ENCODE measurements at places on chromosomes 7 and 10. TPM values are rescaled to one million over a fixed set of nuclear protein-coding genes. Genes with fewer than 3 reads are reported as not detected.
A peak's percentile ranks its signal among the peaks of the same experiment; 100 is the strongest.

DNA sequence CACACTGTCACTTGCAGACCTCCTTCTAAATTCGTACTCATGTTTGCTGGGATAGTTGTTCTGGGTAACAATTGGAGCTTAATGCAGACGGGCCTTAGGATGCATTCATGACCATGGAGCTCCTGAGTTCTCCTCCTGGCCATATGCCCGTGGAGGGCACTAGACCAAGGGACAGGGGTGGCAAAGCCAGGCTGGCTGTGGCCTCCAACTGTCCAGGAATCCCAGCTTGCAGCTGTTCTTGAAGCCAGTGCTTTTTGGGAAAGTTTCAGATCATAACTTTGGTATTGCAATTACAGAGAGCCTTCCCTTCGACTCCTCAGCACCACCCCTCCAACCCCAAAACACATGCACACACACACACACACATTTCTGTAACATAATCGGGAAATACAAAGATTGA is 30.6 kb downstream of the ANTXRL start:
- DNase-seq = peak; percentile 21

- no peak for DNase-seq
These were observed 275.5 kb downstream of the ELFN1 start for GRCh38 chr7:1945558-1945957.

DNA sequence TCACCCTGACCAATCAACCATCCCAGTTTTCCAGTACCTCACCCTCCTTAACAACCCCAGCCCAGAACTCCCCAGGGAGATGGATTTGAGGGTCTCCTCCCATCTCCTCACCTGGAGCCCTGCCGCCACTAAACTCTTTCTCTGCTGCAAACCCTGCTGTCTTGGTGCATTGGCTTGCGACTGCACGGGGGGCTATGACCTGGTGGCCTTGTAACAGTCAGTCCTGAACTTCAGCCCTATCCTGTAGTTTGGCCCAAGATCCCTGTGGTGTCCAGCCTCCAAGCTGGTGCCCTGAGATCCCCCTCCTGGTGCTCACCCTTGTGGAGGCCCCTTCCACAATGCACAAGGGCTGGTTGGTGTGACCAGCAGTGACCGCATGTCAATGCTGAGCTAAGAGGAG is 91.9 kb downstream of the PAXIP1 start:
- DNase-seq = no peak

DNA sequence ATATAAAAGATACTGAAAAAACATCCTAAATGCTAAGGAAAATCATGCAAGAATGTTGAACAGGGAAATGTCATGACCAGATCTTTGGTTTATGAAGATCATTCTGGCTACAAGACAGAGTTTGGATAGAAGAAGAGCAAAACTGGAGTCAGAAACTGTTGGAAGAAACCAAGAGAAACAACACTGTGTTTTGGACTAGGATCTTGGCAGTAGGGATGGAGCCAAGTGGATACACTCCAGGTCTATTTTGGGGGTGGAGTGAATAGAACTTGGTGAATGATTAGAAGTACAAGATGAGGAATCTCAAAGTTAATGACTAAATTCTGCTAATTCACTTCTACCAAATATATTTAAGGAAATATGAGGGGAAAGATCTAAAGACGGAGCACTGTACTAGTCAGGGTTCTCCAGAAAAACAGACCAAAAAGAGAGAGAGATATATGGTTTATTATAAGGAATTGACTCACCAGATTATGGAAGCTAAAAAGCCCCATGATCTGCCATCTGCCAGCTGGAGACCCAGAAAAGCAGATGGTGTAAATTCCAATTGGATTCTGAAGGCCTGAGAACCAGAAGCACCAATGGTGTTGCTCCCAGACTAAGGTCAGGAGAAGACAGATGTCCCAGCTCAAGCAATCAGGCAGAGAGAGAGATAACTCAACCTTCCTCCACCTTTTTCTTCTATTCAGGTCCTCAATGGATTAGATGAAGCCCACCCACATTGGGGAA is 254.9 kb downstream of the TRIL start:
- no peak for DNase-seq

DNA sequence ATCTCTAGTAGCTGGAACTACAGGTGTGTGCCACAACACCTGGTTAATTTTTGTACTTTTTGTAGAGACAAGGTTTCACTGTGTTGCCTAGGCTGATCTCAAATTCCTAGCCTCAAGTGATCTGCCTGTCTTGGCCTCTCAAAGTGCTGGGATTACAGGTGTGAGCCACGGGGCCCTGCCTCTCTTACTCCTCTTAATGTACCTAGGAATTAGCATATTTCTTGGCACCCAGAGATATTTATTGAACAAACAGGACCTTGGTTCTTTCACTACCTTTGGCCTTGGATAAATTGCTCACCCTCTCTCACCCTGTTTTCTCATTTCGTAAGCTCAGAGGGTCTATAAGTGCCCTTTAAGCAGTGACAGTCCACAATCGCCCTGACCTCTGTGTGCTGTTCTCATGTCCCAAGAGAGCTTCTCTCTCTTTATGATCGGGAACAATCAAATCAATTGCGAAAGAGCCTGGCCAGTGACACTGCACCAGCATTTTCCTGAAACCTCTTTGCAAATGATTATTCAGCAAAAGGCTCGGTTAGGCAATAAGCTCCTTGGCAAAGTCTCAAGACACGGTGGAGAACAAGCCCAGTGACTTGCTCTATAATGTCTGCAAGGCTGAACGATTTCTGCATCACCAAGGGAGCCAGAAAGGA is 117.7 kb downstream of the APBB1IP start:
- DNase-seq = peak; percentile 91

DNA sequence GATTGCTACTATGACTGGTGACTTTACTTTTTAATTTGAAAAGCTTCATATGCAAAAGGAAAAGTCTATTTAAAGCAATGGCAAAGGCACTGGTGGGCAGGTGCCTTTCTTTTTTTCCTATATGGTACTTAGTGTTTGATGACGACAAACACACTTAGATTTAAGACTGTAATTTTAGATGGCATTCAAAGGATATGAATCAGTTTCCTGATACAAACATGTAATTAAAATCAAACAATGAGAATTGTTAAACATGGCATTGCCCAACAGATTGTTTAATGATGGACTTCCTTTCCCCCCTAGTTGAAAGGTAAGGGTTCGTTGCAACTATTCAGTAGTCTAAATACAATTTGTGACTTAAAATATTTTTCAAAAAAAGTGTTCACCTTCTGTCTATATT is 106.5 kb upstream of the SEMA3C start:
- DNase-seq = no peak

- DNase-seq = peak; percentile 83
These were observed 26.4 kb upstream of the GNA12 start for GRCh38 chr7:2870471-2870931.

DNA sequence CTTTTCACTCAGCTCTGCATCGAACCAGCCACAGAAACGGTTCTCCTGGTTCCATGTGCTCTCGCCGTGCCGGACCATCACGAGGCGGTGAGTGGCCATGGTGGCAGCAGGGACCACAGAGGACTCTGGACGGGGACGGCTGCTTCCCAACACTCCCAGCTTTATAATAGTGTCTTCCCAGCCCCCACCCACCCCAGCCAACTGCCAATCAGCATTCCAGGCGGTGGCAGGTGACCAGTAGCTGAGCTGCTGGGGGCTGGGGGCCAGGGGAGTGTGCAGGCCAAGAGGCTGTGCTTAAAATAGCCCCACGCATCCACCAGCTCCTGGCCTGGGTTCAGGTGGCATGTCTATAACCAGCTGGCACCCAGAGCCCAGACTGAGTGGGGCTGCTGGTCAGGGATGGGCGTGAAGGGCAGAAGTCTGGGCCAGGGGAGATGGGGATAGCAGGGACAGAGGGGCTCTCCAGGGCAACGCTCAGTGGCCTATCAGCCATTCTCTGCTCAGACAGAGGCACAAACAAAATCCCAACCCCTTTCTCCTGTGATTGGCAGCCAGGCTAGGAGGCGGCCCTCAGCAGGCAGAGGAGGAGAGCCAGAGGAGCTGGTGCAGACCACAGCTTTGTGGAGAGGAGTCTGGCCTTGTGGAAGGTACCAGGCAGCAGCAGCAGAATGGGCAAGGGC is at the start of gene PGAM2:
Gene PGAM2, minus strand, starts transcription at position 137 of the 680 bp plus-strand sequence. Its CDS starts 38 bp downstream, at position 99.
- peak; percentile 81 for DNase-seq

GRCh38 chr7:50448823-50449222 is 1.3 kb downstream of the FIGNL1 start:
- no peak for DNase-seq

- no peak for DNase-seq
These were observed 33.0 kb downstream of the HK1 start for GRCh38 chr10:69311309-69311708.

DNA sequence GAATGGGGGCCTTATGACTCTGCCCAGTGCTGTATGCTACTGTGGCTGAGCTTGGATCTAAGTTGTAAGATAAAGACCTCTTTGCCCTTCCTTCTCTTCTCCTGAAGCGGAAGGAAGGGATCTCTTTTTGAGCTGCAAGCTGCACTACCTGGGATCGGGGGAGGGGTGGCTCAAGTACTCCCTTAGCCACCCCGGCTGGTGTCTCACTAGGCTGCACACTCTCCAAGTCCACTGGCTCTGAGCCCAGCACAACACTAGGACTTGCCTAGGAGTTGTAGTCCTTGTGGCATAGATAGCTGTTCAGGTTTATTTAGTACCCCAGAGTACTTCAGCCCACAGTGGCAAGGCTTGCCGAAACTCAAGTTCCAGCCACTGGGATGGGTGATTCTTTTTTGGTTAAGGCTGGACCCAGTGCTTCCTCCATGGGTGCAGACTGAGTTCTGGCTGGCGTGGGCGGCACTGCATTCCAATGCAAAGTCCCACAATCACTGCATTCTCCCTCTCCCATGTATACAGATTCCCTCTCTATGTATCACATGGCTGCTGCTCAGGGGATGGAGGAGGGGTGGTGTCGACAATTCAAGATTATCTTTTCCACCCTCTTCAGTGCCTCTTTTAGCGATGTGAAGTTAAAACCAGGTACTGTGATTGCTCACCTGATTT is 76.2 kb upstream of the SLC25A13 start:
- DNase-seq = no peak

GRCh38 chr7:157250605-157251228 is 86.1 kb upstream of the DNAJB6 start:
- DNase-seq = no peak

NUDT13 gene
- 1.5 TPM for total RNA-seq

CHCHD3 gene
- 154 TPM for total RNA-seq

THSD7A gene
- 0.85 TPM for total RNA-seq

BBIP1 gene
- 23.1 TPM for total RNA-seq

OR2A5 gene
- not detected for total RNA-seq

CARD11 gene
- 0.55 TPM for total RNA-seq

All from right atrium auricular region (tissue), 2 donors.